Effector CD4-positive, alpha-beta T cell (primary cell): ENCODE measurements at places on chromosomes 4 and X.

DNA sequence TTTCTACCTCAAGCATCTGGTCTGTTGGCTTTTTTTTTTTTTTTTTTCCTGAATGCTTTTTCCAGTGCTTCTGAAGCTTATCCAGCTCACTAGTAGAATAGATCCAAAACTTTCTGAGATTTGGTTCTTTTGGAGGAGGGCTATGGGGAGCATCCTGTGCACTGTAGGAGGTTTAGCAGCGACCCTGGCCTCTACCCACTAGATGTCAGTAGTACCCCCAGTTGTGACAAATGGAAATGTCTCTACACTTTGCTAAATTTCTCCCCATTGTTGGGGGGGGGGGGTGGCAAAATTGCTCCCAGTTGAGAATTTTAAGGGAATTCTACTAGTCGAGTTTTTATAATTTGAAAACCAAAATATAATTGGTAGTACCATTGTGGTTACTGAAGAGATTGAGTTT, 23.0 kb upstream of the PPA2 start:
- DNase-seq, result no peak

DNA sequence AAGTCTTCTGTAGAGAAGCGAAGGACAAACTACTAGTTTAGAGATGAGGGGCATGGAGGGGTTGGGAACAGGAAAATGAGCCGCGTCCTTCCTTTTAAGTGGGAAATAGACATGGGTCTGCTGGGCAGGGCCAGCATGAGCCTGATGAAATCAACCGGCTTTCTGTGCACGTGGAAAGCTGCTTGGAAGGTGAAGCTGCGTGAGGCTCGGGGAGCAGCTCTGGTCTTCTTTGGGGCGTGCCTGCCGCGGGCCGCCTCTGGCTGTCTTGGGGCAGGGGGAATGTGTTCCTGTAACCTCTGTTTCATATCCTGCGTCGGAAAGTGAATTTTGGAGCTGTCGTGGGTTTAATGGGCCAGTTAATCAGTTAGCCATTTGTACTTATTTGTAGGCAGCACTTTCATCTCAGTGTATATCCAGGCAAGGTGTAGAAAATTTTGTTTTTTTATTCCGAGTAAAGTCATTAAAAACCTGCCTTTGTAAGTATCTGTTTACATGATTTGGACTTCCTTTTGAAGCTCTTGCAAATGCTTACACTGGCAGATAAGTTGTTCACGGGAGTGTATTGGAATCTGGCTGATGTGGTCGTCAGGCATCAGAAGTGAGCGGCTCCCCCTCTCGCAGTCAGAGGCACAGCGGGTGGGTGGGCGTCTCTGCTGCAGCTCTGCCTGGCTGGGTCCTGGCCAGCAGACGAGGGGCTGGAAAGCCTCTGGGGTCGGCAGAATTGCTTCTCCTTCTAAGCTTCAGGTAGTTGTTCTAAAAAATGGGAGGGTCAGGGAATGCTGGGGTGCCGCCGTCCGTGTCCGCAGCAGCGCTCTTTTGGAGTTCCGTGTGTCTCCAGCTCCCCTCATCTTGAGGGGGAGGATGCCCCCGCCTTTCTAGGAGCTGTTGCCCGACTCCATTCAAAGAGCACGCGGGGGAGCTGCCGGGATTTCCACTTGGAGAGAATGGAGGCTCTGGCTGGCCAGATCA, 70.5 kb upstream of the HGFAC start:
- DNase-seq, result no peak

DNA sequence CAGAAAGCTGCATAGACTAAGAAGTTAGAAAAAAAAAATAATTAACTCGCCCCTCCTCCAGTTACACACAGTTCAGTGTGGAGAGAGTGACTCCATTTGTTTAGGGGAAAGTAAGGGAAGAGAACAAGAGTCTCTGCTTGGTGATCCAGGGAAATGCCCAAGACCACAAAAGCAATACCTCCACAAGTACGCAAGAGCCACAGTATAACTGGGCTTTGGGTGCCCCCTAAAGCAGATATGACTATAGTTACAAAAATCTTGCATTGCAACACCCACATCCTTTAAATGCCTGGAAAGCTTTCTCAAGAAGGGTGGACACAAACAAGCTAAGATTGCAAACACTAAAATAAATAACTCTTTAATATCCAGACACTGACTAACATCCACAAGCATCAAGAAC, 164.2 kb upstream of the NRK start:
- no peak for DNase-seq

DNA sequence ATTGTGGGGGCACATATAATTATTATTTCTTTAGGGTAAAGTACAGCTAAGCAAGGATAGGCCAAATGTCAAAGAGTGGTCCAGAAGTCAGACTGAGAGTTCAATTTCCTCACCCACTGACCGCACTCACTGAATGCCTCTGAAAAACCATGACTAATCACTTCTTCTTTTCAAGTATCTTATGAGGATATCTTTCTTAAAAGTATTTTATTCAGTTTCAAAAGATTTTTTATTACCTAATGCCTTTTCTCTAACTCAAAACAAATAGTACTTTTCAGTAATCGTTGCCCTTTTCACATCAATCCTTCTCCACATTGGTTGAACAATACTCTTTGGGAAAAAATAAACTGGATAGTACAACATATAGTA, 61.7 kb upstream of the CAMK2D start:
- no peak for DNase-seq

DNA sequence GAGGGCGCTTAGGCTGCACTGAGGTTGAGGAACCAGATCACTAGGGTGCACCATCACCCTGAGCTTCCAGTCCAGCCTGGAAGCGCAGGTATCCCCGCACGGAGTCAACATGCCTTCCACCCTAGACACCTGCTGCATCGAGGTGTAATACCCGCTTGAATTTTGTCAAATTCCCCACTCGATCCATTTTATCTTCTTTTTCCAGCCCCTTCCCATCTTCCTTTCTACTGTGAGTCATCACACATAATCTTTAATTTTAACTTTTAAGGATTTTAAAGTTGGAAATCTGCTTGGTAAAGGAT, 821 bp downstream of the PLK4 start:
- no peak for DNase-seq

DNA sequence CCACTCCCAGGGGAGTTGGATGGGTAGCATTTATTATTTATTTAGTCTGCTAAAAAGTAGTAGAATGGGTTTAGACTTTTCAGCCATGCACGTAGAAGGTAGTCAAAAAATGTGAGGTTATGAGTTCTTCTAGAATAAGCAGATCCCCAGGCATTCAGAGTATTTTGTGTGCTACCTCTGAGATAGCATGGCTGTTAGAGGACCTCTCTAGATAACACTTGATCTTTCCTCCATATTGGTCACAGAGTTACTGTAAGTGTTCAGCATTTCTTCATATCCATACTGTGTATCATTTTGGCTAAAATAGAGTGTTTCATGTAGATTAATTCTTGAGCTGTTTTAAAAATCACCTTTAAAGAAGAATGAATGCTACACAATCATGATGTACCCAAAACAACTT, 58.4 kb downstream of the KLHL5 start:
- no peak for DNase-seq

GRCh38 chrX:66015152-66015831, 24.6 kb downstream of the VSIG4 start:
- DNase-seq, result no peak

DNA sequence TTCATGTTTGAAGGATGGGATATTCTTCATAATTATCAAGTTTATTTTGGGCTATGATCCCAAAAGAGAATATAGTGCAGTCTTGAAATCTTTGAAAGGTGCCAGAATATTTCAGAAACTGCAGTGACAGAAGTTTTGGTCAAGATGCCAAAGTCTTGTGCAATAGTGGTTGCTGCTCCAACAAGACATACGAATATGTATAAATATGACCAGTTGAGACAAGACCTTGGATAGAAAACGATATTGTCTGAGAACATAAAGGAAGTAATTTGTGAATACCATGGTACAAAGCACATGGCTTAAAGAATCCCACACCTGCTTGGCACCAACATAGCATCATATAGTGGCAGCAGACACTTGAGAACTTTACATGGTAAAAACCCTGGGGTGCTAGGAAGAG, 48.6 kb upstream of the AMELX start:
- DNase-seq, result no peak
